ENCODE measurements at places on chromosomes 5 and 9.

GRCh38 chr9:93642961-93643360, 66.6 kb downstream of the PHF2 start:
- no peak for ATAC-seq

DNA sequence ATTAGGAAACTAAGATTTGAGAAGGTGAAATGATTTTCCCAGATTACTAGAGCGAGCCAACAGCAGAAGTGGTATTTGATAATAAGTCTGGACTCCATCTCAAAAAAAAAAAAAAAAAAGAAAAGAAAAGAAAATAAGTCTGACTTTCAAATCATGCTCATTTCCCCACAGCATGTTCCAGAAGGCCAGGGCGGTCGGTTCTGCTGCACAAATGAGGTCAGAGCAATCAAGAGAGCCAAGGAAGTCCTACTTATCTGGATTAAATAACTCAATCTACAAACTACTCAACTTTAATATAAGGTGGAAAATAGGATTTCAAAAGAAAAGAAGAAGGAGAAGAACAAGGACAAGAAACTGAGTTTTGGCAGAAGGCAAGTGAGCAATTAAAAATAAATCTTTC, 130.4 kb upstream of the RASA1 start:
- ATAC-seq = no peak

DNA sequence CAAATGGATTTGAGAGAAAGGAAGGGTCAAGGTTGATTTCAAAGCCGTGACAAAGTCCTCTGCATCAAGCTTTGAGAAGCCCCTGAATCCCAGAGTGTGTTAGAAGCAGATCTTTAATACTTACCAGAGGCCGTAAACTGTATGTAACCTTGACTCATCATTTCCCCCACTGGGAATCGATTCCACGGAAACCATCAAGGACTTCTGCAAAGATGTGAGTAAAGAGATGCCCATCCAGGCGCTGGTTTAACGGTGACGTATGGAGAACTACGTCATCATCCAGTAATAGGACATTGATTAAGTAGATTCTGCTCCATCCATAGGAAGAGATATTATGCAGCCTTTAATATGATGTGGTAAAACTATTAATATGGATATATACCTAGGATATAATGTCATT, 1.6 kb downstream of the RNF183 start:
- ATAC-seq = no peak

GRCh38 chr9:120921661-120922181, 4.9 kb downstream of the TRAF1 start:
- no peak for ATAC-seq

- ATAC-seq = no peak
These were observed 56.2 kb downstream of the UBE2QL1 start for GRCh38 chr5:6504677-6505415.
